ENCODE measurements at places on chromosomes 11 and 22.

GRCh38 chr11:133606124-133606523 lies 73.8 kb upstream of the OPCML start:
- no peak for DNase-seq

DNA sequence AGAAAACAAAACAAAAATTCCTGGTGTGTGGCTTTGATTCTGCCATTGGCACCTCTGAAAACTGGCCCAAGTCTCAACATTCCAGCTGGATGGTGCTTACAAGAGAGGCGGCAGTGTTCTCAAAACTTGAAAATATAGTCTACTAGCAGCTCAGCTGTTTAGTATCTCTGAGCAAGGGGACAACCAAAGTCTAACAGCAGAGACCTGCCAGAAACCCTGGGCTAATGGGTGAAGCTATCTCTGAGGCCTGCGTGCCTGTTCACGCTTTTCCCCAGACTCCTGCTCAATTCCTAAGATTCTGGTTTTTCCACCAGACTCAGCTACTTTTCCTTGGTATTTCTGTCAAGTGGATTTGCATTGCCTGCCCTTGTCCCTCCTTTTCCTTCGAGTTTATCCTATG lies 17.9 kb downstream of the TMEM218 start:
- no peak for DNase-seq

GRCh38 chr22:19874307-19875060 lies 19.8 kb upstream of the GNB1L start:
- no peak for DNase-seq

DNA sequence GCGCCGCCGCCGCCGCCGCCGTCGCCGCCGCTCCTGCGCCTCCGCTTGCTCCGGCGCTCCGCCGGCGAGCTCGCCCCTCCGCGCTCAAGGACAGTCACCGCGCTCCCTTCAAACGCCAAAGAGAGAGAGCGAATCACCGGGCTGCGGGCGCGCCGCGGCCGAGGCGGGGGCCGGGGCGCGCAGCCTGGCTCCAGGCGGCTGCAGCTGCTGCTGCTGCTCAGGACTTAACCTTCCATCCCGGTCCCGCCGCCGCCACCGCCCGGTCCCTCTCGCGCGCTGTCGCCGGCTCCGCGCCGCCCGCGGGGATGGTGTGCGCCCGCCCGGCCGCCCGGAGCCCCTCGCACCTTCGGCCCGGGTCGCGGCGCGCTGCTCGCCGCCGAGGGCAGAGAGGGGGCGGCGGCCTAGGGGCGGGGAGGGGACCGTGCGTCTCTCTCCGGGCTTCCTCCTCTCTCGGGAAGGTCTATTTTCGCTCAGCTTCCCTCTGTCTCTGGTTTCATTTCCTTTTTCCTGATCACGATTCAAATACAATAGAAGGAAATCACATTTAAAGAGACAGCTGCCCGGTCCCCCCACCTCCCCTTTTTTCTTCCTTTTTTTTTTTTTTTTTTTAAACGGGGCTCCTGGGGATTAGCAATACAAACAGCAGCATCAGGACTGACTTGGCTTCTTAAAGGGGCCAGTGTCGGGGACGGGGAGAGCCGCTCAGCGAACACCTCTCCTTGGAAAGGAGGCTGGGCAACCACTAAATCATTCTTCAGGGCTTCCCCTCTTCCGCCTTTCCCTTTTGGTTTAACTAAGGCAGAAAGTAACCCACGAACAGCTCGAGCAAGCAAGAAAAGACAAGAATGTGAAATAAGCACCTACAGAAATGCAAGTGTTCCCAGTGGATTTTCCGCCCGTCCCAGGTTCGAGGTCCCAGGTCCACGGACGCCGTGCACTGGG lies 22.1 kb downstream of the LMO2 start:
- DNase-seq, result no peak

DNA sequence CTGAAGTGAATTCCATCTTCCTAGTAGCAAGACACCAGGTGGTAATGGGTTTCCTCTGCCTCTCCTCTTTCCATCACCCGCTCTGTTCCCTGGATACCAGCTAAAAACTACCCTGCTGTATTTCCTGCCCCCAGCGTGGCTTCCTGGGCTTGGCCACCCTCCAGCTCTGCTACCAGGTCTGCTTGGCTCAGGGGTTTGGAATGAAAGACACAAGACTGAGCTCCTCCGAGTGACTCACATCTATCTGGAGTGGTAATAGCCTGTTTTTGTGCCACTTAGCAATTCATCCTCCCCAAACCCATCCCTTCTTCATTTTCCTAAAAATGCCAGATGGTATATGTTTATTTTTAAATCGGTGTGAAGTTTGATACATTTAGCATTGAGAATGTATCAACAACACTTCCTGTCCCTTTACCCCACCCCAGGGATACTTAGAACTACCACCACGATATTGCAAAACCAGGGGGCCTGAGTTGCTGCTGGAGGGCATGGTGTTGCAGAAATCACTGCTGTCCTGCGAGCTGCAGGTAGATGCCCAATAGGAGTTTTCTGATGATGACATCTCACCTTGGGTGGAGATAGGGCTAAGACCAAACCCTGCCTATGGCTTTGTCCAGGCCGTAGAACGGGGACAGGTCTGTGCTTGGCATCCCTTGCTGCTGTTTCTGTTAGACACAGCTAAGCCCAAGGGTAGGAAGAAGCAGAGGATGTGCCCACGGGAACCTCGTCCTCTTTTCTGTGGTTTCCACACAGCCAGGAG lies 7.5 kb upstream of the MICAL3 start:
- no peak for DNase-seq

DNA sequence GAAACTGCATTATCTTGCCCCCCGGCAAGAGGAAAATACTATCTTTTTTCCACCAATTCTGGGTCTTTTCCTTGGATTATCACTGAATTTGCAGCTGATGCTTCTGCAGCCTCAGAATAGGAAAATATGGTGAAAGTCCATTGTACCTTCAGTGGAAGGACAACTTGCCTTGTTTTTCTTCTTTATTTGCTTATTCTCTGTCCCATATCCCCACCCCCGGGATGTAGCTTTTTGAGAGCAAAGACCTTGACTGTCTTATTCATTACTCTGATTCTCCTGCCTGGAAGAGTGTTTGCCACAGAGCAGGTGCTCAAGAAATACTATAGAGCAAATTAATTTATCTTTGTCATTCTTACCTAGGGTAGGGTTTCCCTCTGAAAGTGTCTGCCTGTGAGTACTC lies 29.5 kb downstream of the UBASH3B start:
- DNase-seq, result no peak

DNA sequence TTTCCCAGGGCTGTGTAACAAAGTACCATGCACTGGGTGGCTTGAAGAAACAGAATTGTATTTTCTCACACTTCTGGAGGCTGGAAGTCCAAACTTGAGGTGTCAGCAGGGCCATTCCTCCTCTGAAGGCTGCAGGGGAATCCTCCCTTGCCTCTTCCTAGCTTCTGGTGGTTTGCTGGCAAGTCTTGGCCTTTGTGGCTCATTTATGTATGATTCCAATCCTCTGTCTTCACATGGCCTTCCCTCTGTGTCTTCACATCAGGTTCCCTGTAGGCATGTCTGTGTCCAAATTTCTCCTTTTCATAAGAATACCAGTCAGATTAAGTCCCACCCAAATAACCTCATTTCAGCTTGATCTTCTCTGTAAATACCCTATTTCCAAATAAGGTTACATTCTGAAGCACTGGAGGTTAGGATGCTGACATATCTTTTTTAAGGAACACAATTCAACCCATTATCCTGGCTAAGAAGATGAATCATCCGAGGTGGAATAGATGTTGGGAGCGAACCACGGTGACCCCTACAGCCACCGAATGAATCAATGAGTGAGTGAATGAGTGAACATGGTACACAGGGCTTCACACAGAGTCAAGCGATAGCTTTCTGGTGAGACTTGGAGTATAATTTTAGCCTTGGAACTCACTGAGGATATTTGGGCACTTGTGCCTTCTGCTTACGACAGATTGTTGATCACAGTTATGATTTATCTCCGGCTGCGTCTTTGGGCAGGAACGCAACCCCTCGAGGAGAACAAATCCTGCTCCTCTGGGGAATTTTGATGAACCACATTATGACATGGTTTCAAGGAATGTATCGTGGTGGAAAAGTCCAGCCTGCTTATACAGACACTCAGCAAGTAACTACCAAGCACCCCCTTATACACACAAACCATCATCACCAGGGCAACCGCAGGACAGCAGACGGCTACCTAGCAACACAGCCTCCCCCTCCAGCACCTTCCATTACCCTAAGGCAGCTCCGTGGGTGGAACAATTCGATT lies 34.3 kb upstream of the MICAL2 start:
- no peak for DNase-seq

GRCh38 chr11:119864836-119865235 lies 135.8 kb upstream of the NECTIN1 start:
- no peak for DNase-seq

DNA sequence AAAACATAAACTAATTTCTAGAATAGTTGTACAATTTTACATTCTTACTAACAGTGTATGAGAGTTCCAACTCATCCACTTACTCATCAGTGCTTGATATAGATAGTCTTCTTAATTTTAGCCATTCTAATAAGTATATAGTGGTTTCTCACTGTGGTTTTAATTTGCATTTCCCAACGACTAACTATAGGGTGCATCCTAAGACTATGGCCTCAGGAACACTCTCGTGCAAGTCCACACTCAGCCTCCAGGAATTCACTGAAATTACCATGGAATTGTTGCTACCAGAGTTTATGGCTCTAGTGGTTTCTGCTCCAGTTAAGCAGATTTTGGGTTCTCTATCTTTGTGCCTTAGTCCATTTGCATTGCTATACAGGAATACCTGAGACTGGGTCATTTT lies 60.1 kb upstream of the GUCY1A2 start:
- DNase-seq, result no peak

- DNase-seq, result no peak
Observed at GRCh38 chr22:22111267-22111751, 128.7 kb upstream of the TOP3B start.

DNA sequence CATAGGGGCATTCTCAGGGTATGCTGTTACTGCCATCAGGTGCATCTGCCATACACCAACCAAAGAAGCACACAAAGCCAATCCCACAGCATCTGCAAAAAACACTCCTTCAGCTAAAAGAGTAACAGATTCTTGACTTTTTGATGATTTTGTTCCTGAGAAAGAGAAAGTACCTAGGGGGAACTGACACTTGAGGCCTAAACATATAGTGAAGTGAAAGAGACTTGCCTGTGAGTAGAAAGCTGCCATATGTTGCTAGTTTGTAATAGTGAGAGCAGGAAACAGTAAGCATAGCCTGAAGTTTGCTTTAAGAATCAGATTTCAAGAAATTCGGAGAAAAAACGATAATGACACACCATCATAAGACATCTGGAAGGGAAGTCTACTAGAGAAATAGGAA lies 97.9 kb upstream of the CTSC start:
- no peak for DNase-seq

DNA sequence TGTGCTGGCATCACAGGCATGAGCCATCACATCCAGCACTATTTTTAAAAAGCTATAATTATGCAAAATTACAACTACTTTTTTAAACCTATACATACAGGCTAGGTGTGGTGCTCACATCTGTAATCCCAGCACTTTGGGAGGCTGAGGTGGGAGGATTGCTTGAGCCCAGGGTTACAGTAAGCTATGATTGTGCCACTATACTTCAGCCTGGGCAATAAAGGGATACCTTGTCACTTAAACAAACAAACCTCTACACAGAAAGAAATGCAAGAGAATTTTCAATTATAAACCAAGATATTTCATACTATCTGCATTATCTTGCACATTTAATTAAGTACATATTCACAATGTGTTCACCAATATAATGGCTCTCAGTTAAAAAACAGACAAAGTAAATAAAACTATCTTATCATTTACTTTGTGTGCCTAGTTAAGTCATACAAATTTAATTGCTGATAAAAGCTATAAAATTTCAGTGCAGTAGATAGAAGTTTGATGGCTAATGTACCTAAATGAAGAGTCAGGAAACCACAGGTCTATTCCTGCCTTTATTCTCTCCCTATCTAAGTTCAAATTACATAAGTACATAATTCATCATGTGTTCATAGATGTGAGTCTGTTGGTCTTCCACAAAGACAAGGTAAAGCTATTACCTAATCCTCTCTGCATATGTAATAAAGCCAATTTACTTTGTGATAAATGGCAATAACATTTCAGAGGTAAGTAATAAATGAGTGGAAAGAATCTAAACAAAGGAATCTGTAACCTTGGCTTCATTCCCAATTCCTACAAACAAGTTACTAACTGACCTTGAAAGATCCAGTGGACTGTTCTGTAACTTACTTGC lies 9.0 kb upstream of the RDX start:
- DNase-seq, result no peak

GRCh38 chr11:124756753-124757227 lies 4.7 kb upstream of the VSIG2 start:
- no peak for DNase-seq

GRCh38 chr11:113614097-113614496 lies 92.0 kb downstream of the TMPRSS5 start:
- DNase-seq, result no peak

- no peak for DNase-seq
Observed at GRCh38 chr11:116580799-116581198, 192.0 kb downstream of the BUD13 start.

- no peak for DNase-seq
Observed at GRCh38 chr11:7480113-7480512, 5.2 kb upstream of the OLFML1 start.

DNA sequence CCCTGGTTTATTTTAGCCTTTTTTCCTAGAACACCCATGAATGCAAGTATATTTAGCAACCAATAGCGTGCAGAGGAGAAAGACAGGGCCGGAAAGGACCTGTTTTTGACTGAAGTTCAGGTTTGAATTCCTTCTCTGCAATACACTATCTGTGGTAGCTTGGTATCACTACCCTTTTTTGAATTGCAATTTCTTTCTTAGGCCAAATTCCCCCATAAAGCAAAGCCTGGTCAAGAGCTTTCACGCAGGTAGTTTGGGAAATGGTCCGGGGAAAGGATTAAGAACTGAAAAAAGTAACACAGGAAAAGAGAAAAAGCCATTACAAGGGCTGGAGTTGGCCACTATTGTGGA lies 38.8 kb upstream of the PAMR1 start:
- DNase-seq, result no peak

DNA sequence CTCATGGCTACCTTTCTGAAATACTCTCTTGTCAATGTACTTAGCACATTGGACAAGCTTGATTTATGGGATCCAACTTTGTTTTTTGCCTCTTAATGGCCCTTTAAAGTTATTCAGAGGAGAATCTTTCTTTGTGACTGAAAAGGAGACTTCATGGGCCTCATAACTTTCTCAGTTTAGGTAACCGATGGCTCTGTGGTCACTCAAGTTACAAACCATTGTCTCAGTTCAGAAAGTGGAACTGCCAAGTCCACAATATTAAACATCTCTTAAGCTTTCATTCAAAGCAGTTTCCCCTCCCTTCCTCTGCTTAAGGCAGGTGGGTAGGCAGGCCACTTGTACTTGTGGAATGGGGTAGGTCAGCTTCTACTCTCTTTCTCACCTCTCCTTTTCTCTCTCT lies 12.3 kb upstream of the ARL14EP start:
- no peak for DNase-seq

Data from T-helper 22 cell (primary cell).